ENCODE measurements at places on chromosomes 6 and 20.

- DNase-seq, result no peak
Measured at GRCh38 chr6:78192057-78192456, 539.2 kb downstream of the MEI4 start.

GRCh38 chr6:76888351-76888750 is 574.9 kb downstream of the HTR1B start:
- DNase-seq, result no peak

DNA sequence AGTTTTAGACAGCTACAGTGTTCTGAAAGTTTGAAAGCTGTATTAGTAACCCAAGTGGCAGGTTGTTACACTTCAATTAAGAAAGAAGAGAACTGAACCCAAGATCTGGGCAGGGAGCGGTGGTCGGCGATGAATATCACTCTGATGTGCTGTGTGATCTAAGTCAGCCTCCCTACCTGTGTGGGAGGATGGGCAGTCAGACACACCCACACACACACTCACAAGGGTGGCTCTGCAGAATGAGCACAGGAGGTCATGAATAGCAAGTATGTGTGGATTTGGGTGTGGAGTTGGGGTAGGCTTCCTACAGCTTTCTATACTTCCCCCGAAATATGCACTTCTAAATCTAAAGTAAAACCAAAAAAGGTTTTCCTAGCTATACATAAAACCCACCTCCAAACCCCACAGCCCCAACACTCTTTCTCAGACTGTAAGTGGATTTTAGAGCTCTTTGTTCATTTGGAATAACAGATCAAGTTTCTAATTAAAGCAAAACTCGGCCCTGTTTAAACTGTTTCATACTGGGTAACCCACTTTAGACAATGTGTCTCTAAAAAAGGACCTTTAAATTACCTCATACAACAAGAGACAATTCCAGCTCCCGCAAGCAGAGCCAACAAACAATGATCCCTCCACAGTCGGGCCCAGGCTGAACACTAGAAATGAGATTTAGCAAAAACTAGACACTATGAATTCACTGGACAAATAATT is 19.4 kb downstream of the TNFRSF21 start:
- DNase-seq, result no peak

- no peak for DNase-seq
Measured at GRCh38 chr6:150639823-150640331, 40.2 kb downstream of the PLEKHG1 start.

GRCh38 chr20:31968291-31969126 is 558 bp downstream of the XKR7 start:
- peak; percentile 86 for DNase-seq

DNA sequence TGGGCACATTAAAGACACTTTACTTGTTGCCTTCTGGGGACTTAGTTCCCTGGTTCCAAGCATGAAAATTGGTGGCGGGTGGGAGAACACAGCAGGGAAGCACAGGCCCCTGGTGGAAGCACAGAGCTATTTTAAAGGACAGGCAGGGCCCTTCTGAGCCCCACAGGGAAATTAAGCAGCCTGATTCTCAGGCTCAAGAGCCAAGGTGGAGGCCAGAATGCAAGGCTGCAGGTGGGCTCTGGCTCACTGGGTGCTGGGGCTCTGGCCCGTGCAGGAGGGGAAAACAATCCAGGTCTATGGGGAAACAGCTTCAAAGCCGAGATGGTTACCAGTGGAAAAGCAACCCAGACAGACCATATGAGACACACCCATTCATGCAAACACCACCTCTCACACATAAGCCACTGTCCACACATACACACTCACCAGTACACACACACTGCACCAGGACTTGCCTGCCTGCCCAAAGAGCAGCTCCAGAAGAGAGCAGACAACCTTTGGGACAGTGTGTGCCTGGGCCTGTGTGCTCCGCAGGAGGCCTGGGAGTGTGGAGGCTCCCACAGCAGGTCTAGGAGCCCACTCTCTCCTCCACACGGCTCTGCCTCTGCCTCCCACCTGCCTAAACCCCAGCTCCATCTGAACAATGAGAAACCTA is 30.6 kb downstream of the TFEB start:
- no peak for DNase-seq

GRCh38 chr20:19433371-19434350 is 221.2 kb downstream of the SLC24A3 start:
- no peak for DNase-seq

- no peak for DNase-seq
Measured at GRCh38 chr20:46770330-46771194, 61.1 kb downstream of the SLC2A10 start.

GRCh38 chr6:156175971-156176421 is 601.2 kb upstream of the ARID1B start:
- DNase-seq, result peak; percentile 31

- DNase-seq, result no peak
Measured at GRCh38 chr20:1876975-1877608, 18.1 kb upstream of the SIRPA start.

DNA sequence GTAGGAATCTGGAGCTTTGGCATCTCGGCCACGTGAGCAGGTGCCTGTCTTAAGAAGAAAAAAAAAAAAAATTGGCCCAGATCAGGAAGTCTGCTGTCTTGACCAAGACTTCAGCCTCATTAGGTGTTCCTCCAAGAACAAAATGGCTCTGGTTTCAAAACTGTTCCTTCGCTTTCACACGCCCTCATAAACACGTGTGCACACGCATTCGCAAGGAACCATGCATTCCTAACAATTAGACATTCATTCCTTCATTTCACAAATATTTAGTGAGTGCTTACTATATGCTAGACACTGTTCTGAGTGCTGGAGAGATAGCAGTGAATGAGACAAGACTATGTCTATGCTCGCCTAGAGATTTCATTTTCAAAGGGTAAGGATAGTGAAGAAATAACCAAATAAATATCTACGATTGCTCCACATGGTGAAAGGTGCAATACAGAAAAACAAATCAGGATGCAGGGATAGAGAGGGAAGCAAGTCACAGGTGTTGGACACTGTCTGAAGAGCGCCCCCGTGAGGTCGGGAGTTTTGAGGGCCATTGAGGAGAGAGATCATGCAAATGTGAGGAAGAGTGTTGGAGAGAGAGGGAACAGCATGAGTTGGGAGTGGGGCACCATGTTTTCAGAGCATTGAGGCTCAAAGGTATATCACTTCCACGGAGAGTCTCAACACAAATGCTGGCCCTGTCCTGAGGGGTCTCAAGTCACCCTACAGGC is 53.3 kb downstream of the CCDC170 start:
- DNase-seq, result no peak

- DNase-seq, result peak; percentile 59
Measured at GRCh38 chr20:36571564-36572504, 1.6 kb upstream of the TGIF2 start.

- DNase-seq, result no peak
Measured at GRCh38 chr6:5626727-5627426, 365.6 kb downstream of the FARS2 start.

DNA sequence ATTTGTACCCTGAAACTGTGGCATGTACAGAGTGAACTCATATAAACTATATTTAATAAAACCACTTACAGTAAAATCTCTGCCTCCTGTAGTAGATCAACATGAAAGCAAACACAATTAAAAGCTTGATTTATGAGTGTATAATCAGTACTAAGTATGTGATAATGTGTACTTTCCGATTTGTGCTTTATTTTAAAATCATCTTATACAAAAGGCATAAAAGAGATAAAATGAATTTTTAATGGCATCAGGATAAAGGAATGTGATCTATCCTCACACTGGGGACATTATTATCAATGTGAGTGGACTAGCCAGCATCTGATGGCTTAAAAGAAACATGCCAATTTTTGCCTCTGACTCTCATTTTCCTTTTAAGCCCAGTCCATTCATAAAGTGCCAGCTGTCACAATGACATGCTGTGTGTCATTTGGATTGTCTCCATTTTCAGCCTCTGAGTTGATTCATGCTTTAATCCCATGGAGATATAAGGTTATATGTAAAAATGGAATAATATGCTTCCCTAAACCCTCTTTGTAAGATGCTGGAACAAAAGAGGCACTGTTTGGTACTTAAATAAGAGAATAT is 831.6 kb upstream of the EYS start:
- peak; percentile 71 for DNase-seq

DNA sequence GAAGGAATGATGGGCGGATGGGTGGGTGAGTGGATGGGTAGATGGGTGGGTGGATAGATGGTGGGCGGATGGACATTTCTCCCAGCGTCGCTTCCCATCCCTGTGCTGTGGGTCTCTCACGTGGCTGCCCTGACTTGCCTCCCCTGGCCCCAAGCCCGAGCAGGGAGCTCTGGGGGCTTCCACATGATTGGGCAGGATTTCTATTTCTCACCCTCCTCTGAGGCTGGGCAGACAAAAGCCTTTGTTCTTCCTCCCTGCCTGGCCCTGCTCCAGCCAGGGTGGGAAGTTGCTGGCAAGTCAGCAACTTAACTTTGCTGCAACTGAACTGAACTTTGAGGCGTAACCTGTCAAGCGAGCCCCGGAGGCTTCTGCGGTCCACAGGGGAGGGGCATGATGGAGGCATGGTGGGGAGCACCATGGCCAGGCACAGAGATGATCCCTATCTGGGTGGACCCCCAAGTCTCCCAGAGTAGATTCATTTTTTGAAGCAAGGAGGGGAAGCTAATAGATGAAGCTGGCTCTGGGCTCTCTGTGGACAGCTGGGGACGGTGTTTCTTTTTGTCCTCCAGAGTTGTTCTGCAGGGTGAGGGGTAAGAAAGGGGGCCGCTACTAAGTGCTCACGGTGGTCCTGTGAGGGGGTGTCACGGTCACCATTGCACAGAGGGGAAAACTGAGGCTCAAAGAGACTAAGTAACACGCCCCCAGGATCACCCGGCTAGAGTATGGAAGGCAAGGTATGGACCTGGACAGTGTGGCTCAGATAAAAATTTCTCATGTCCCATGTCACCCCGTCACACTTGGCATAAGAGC is 140.1 kb downstream of the CEBPB start:
- peak; percentile 87 for DNase-seq

- DNase-seq, result no peak
Measured at GRCh38 chr20:35595901-35596300, 19.7 kb upstream of the SPAG4 start.

DNA sequence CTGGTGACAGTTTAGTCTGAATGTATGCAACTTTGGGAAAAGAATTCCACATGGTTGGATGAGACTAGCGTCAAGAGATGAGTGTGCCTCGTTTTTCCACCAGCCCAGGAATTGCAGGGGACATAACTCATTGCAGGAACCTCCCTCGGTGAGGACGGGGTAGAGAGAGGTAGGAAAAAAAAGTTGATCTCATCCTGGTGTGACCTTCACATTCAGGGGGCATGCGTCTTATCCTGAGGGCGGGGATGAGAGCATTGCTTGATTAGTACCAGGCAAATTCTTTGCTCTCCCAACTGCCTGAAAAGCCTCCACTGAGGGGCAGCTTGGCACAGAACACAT is 11.8 kb downstream of the TLDC2 start:
- DNase-seq, result no peak

GRCh38 chr20:57076152-57076652 is 190.2 kb downstream of the BMP7 start:
- DNase-seq, result no peak

GRCh38 chr6:166476061-166476591 is 93.4 kb upstream of the MPC1 start:
- no peak for DNase-seq

DNA sequence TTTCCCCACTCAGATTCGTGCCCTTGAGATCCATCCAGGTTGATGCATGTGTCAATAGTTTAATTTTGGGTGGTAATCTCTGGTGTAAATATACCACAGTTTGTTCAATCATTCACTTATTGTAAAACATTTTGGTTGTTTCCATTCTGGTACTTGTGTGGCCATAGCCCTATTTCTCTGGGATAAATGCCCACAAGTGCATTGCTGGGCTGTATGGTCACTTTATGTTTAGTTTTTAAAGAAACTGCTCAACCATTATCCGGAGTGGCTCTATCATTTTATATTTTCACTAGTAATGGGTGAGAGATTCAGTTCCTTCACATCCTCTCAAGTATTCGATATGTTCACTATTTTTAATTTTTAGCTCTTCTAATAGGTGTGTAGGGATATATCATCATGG is 60.7 kb upstream of the RNF24 start:
- DNase-seq, result no peak

DNA sequence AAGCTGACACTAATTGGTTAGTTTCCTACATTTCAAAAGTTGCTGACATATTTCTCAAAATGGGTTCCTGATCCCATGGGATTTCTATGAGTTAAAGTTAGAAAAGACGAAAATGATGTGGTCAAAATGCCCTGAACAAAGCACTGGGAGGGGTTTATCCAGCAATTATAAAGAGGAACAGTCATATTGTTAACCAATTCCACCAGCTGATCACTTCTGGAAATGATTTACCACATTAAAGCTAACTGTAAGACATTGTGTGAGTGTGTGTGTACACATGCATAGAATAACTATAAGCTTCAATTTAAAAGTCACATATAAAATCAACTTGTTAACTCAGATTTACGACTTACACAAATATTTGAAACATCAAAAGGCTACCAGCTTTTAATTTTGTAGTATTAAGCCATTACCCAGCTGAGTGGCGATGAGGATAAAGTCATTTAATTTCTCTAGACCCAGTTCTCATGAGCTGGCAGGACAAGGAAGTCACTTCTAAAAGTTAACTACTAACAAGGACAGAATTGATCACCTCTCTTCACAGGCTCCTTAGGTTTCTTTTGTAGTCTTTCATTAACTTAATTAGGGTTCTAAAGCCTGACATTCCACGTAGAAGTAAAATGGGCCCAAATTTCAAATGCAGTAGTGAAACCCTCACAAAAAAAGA is 40.4 kb downstream of the MAN1A1 start:
- DNase-seq, result no peak
